ENCODE measurements at places on chromosomes 16 and 17.

- DNase-seq: no peak
Observed at GRCh38 chr17:47929218-47930000, 12.0 kb upstream of the PNPO start.

- DNase-seq: no peak
Observed at GRCh38 chr17:47275245-47275984, 21.8 kb downstream of the ITGB3 start.

DNA sequence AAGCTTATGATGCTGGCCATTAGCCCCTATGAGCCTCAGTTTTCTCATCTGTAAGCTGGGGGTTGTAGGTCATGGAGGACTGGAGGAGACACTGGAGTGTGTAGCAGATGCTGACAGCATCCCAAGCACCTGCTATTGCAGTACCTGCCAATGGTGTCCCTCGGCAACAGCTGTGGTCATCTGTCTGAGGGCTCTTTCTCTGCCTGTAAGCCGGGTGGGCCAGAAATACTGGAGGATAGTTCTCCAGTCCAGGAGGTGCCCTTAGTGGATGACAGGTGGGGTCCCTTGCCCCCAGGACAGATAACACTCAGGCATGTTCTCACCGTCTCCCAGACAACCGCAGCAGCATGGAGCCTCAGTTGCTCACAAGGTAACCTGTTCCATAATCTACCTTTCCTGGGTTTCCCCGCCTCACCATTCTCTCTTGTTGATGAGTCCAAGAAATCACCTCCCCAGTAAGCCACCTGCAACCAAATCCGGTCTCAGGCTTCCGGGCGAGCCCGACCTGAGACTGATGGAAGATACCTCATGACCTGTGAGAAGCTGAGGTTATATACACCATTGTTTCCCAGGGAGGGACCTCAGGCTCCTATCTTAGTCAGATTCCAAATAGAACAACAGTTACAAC is 23.8 kb downstream of the NLRP1 start:
- DNase-seq: no peak

DNA sequence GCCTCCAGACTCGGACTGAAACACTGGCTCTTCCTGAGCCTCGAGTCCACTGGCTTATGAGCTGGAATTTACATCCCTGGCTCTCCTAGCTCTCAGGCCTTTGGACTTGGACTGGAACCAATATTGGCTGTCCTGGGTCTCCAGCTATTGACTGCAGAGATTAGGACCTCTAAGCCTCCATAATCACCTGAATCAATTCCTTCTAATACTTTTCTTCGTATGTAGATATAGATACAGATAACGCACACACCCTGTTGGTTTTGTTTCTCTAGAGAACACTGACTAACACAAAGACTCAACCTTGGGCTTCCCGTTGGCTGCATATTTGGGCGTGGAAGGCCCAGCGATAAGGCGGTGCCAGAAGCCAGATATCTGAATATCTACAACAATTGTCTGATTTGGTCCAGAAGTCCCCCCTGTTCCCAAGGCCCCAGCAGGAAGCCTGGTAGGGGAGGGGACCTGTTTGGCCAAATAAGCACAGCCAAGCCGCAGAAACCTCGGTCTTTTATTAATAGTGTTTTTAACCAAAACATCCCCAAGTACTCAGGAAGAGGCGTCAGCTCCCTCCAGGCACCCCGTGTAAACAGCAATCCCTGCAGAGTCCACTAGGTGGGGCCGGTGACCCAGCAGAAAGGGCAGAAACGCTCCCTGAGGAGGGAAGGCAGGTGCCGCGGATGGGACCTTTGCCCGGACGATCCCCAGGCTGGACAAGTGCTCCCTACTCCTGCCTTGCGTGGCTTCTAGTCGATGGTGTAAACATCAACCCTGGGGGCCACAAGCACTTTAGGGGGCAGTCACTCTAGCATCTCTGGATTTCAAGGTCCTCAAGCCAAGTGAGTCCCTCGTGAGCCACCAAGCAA is 57.0 kb downstream of the ABR start:
- DNase-seq: peak; percentile 43

DNA sequence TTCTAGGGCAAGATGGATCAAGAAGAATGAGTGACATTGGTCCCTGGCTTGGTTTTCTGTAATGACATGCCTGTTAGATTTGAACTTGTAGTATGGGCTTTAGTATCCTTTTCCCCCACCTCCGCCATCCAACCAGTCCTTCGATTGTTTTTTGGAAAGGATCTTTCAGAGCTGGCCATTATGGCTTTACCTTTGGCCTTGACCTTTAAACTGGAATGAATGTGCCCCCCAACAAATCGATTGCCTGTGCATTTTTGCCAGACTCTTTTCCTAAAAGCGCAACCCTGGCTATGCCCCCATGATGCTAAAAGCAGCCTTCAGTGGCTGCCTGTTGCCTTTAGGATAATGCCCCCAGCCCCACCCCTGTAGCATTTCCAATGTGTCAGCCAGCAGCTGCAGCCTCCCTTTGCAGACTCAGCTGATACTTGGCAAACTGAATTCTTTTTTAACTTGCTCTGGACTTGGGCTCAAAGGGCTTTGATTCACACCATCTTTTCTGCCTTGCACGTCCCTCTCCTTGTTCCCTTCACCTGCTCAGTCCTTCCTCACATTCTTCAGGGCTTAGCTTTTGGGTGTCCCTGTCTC is 4.0 kb downstream of the GPRC5C start:
- DNase-seq: no peak

GRCh38 chr17:21376759-21377690 is 868 bp downstream of the KCNJ12 start:
- DNase-seq: no peak

- no peak for DNase-seq
Observed at GRCh38 chr17:42525221-42525620, 10.8 kb upstream of the NAGLU start.

DNA sequence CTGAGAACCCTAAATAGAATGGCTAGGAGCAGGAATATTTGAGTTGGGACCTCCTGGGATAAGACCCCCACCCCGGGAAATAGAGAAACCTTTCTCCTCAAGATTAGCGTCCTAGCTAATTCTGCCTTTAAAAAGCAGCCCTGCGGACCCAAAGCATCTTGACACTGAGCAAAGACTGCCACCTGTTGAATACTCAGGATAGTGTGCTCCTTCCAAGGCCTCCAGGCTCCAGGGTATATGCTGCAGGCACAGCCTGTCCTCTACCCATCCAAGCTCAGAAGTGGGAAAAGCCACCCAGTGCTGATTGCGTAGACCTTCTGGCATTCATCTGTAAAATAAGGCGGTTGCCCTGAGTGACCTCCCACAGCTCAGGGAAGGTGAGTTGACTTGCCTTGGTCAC is 456.2 kb upstream of the DYNLRB2 start:
- no peak for DNase-seq

GRCh38 chr16:88948781-88949490 is 28.1 kb downstream of the CBFA2T3 start:
- no peak for DNase-seq

DNA sequence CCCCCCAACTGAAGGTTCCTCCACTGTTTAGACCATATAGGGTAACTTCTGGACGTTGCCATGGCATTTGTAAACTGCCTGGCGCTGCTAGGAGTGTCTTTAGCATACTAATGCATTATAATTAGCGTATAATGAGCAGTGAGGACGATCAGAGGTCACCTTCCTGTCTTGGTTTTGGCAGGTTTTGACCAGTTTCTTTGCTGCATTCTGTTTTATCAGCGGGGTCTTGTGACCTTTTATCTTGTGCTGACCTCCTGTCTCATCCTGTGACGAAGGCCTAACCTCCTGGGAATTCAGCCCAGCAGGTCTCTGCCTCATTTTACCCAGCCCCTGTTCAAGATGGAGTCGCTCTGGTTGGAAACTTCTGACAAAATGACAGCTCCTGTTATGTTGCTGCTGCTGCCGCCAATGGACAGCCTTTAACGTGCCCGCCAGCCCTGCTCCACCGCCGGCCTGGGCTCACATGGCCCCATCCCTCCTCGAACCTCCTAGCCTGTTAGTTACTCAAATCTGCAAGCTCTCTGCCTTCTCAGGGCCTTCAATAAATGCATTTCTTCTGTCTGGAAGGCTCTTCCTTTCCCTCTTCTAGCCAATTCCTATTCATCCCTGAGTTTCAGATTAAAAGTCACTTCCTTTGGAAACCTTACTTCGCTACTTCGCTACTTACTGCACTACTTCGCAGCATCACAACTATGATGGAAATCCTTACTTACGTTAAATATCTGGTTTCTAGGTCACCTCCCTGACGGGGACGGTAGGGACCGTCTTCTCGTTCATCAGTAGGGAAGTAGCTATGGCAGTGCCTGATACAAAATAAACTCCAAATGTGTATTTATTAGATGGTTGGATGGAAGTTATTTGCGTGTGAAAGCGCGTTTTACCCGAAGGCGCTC is 640 bp upstream of the NAGLU start:
- no peak for DNase-seq

DNA sequence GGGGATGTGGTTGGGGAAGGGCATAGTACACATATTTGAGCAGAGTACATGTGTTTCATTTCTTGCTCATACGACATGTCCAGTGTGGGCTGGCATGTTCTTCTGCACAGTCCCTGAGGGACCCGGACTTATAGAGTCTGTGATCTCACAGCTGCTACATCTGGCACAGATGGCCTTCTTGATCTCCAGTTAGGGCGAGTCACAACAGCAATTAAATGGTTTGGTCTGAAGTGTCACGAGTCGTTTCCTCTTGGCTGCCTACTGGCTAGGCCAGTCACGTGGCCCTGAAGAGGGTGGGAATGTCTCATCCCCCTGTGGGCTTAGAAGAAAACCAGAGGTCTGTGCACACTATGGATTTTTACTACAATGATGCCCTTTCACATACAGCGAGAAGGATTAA is 443.6 kb downstream of the WWOX start:
- DNase-seq: no peak
